Chondrocyte (in vitro differentiated cells): ENCODE measurements at places on chromosomes 2 and 18. TPM values are rescaled to one million over a fixed set of nuclear protein-coding genes. Genes with fewer than 3 reads are reported as not detected.

- no peak for DNase-seq
Observed at GRCh38 chr2:174873471-174873870, 109.2 kb upstream of the CHRNA1 start.

GRCh38 chr18:59208602-59209125 is 11.3 kb upstream of the GRP start:
- no peak for DNase-seq

GRCh38 chr2:62409442-62409841 is 96.6 kb downstream of the TMEM17 start:
- DNase-seq, result no peak

GRCh38 chr18:48100165-48100575 is 169.7 kb upstream of the SMAD2 start:
- DNase-seq, result no peak

DNA sequence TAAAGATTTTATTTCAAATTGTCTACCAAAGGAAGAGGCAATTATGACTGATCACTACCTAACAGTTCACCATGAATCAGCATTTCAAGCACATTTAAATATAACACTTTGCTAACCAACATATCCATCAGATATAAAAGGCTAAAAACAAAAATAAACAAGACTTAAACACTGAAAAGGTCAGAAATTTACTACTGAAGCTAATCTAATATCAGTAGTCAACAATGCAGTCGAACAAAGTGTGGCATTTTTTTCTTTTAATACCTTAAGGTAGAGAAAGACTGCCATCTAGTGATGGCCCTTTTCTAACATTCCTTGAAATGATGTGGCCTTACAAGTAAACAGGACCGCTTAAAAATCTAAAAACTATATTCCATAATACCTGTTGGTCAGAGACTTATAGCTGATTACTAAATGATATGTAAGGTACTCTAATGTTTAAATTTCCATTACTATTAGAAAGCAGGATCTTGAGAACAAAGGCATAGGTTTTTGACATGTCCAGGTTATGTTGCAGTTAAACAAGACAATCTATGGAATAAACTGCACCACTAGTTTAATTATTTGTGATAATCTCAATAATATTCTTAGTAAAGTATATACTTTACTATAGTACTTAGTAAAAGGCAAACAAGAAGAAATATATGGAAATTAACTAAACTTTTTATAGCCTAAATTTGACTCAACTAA is 80.0 kb downstream of the EXOC6B start:
- no peak for DNase-seq

GBX2 gene
- 12.5 to 17.8 TPM (median 16.7 TPM) in 3 replicates for total RNA-seq

CD8B2 gene
- total RNA-seq, result not detected in 3 replicates

ACADL gene
- total RNA-seq, result not detected in 3 replicates
